ENCODE measurements at places on chromosomes 7 and 10.

DNA sequence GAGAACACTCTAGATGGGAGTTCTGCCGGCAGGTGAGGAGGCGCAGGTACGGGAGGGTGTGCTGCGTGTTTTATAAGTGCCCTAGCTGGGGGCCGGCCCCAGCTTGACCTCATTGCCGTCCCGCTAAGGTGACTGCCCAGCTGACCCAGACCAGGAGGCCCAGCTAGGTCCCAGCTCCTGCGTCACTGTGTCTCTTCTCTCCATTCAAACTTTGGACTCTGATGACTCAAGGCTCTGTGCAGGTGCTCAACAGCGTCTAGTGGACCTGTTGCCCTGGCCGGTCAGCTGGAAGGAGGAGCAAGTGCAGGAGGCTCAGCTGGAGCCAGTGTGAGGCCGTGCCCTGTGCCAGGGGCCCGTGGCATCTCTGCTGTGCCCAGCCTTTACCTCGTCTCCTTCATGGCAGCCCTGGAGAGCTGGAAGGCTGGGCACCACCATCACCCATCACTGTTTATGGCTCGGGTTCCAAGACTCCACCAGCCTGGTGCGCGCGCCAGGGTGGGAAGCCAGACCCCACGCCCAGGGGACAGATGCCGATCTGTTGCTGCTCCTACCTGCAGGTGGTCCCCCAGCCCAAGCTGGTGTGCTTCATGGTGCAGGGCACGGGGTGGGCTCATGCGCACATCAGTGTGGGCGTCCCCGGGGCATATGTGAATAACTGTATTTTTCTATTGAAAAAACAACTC, 14.6 kb downstream of the LHPP start:
- no peak for DNase-seq

DNA sequence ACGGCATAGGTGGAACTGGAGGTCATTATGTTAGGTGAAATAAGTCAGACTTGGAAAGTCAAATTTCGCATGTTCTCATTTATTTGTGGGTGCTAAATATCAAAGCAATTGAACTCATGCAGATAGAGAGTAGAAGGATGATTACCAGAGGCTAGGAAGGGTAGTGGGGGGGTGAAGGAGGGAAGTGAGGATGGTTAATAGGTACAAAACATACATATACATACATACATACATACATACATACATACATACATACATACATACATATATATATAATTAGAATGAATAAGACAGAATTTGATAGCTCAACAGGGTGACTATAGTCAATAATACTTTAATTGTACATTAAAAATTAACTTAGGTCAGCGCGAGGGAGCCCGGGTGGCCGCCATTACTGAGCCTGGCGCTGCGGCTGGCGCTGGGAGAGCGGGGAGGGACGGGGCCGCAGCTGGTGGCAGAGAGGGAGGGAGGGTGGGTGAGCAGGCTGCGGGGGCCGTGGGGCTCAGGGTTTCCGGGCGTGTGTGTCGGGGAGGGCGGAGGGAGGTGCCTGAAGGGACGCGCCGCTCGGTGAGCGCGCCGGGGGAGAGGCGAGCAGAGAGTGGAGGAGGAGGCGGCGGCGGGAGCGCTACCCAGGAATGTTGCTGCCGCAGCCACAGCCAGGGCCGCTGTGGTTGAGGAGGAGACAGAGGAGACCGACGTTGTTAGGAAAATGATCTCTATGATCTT, 85.8 kb upstream of the EGFR start:
- DNase-seq, result peak; percentile 65

DNA sequence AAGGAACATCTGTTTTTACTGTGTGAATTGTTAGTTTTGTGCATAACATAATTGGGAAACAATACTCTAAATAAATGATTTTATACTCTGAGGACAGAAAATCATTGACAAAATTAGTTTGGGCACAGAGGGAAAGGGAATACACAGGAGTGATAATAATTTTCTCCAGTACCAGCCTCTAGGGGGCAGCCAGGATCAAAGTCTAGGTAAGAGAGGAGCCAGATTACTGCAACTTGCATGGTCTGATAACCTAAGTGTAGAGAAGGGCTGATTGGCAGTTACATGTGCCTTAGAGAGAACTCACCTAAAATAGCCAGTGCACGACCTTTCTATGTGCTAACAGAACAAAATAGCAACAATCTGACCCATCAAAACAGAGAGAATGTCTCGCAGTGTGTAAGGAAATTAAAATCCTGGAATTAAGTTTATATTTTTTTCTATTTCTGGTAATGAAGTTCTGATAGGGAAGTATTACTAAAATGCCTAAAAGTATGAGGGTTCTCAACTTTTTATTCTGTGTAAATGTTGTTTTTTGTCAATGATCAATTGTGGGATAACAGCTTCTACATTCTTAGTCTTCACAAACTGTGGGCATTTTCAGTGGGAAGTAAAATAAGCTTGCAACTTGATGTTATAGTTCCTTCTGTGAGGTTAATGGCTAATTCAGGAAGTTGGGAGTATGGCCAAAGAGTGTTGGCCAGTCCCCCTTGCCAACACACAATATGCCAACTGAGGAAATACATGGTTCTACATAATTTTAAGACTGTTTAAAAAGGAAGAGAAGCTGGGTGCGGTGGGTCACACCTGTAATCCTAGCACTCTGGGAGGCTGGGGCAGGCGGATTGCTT, 66.4 kb downstream of the EXOC6 start:
- peak; percentile 54 for DNase-seq

DNA sequence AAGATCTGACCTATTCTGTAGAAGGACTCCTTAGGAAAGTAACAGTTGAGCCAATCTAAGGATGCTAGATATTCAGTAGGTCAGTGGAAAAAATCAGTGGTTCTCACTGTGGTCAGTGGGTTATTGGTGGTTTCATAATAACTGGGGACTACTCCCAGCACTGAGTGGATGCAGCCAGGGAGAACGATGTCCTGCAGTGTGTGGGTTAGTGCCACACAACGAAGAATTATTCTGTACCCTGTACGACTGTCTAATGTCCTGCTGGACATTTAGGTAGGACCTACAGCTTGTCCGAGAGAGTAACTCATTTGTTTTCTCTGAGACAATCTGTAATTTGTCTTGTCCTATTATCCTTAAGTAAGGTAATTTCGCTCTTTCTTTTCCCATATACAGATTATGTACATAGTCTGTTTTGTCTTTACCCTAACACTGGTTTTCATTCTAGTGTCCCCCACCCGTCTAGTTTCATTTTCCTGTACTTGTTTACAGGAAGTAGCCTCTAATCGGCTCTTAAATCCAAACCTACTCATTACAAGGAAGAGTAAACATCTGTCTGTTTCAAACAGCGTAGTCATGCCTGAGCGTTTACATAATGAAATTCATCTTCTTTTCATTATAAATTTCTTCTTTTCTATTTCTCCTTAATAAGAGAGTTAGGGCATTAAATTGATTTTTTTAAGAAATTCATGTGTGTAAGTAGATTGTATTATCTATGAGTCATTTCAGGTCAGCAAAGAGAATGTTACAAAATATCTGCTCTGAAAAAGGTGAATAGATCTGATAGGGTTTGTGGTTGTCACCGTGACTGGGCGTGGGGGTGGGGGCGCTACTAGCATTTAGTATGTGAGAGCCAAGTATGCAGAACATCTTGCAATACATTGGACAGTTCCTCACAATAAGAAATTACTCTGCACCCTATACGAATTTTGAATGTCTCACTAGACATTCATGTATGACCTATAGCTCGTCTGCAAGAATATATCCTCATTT, 8.3 kb upstream of the ZC3HAV1L start:
- DNase-seq, result no peak

GRCh38 chr10:82737549-82737948, 862.6 kb downstream of the NRG3 start:
- no peak for DNase-seq

DNA sequence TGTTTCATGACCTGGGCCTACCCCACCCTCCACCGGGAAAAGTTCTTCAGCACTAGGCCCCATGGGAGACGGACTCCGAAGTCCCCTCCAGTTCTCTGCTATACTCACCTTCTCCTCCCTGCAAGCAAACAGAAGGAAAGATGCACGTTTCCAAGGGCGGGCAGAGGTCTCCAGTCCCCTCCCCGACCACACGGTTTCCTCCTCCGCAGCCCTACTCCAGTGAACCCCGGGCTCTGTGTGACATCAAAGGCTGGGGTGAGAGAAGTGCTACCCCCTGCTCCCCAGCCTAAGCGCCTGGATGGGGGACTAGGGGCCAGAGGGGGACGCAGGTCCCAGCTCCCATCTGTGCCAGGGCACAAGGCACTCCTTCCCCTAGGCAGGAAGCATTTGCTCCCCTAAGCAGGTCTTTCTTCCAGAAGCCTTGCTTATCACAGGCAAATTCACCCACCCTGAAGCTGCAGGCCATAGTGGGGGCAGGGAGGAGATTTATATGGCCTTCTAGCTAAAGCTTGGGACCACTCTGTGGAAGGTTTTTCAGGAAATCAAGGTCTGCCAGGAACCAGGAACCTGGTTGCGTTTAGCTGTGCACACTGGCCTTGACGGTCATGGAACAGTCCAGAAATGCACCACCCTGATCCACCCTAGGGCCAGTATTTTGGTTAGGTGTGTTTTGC, 52.8 kb downstream of the ASB13 start:
- DNase-seq, result no peak

- no peak for DNase-seq
Observed at GRCh38 chr7:38409531-38409930, 136.1 kb upstream of the TARP start.

DNA sequence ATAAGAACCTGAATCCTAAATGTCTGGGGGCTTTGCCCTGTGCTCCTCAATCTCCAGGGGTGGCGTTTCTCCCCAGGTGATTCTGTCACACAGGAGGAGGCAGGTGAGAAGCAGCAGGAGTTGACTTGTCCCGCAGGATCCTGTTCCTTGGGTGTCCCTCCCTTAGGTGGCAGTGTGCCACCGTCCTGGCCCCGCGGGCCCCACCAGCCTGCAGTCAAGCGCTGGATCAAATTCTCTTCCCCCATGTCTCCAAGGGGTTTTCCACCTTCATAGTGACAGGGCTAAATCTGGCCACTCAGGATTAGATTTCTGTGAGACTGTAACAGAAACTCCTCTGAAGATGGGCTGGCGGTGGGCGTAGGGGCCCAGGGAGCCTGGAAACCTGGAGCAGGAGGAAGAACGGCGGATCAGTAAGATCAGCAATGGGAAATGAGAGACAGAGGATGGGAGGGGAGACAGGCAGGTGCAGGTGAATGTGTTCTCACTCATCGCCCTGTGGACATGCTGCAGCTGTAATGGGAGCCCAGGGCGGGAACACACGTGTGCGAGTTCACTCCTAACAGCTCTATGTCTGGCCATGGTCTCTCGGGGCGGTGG, 329.2 kb upstream of the COBL start:
- DNase-seq, result no peak

DNA sequence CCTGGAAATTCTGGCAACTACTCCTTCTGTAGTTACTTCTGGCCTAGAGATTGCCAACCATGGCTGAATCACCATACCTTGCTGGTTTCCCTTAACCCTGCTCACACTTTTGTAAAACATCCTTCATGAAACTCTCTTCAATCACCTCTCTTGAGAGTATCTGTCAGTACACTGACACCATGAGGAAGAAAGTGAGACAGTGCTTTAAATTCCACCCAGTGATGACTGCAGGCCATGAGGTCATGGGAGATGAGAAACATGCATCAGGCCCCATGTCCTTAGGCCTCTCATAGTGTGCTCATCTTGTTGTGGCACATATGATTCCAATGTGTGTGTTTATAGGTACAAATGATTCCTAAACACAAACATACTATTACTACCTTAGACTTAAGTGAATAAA, 24.6 kb upstream of the NAMPT start:
- no peak for DNase-seq

- no peak for DNase-seq
Observed at GRCh38 chr10:20429742-20430141, 467.4 kb downstream of the NEBL start.

DNA sequence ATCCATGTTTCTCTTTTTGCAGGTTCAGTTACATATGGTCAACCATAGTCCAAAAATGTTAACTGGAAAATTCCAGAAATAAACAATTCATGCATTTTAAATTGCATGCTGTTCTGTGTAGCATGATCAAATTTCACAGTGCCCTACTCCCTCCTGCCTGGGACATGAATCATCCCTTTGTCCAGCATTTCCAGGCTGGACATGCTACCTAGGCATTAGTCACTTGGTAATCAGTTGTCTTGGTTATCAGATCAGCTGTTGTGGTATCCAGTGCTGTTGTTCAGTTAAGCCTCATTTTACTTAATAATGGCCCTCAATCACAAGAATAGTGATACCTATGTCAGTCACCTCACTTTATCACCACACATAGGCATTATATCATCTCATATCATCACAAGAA, 7.3 kb upstream of the PNLIP start:
- DNase-seq, result no peak

GRCh38 chr7:76357475-76358010, 1.2 kb downstream of the YWHAG start:
- DNase-seq, result no peak

DNA sequence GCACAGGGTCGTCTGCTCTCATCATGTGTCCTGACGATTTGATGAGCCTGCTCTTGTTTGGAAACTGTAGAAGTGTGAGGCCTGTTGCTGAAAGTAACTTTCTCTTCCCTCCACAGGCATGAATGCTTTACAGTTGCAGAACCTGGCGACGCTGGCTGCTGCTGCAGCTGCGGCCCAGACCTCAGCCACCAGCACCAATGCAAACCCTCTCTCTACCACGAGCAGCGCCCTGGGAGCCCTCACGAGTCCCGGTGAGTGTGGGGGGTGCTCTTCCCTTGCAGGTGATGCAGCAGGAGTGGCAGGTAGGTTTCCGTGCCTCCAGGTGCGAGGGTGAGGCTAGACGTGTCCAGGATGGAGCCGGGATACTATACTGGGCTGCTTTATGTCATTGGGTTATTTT, 270.6 kb downstream of the CELF2 start:
- no peak for DNase-seq

- no peak for DNase-seq
Observed at GRCh38 chr7:25714013-25714412, 438.0 kb upstream of the NFE2L3 start.

DNA sequence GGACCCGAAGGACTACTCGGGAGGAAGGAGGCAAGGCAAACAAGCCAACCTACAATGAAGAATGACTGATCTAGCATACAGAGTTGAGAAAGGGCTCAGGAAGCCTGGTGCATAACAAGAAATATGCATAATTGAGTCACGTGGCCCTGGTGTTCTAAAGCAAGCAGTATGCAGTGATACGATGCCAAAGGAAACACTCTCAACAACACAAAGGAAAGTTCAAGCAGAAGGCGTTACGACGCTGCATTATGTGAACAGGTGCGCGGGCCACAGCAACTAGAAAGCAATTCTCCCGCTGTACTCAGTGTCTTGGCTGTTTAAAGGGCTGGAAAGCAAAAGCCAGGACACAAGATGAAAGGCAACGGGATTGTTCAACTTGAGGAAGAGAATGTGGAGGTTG, 100.8 kb downstream of the PRTFDC1 start:
- DNase-seq, result no peak

All from neural crest cell (in vitro differentiated cells).